ENCODE measurements at places on chromosomes 6 and 20.

- DNase-seq: no peak
Observed at GRCh38 chr6:54183616-54184015, 72.4 kb downstream of the MLIP start.

DNA sequence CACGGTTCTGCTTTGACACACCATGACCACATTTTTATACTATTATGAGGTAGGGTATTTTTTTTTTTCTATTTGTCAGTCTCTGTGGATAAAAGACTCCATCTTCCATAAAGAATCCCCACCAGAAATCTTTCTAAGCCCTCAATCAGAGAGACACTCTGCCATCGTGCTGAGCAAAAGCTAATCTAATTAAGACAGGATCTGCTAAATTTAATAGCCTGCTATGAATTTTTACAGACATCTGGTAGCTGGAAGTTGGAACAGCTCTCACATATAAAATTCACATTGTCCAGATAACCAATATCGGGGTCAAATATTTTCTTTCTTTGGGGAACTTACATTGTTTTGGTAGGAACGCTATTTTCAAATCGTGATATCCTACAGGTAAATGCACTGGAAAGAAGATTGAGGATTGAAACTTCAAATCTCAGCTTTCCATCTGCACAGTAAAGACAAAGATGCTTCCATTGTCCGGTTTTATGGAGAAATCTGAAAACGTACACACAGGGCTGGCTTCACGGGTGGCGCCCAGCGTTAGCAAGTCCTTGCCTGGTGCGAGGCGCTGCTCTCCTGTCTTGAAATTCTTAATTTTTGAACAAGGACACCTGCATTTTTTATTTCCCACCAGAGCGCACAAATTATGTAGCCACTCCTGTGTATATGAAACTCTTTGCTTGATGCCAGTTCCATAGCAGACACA, 573.8 kb upstream of the NOX3 start:
- DNase-seq: no peak

DNA sequence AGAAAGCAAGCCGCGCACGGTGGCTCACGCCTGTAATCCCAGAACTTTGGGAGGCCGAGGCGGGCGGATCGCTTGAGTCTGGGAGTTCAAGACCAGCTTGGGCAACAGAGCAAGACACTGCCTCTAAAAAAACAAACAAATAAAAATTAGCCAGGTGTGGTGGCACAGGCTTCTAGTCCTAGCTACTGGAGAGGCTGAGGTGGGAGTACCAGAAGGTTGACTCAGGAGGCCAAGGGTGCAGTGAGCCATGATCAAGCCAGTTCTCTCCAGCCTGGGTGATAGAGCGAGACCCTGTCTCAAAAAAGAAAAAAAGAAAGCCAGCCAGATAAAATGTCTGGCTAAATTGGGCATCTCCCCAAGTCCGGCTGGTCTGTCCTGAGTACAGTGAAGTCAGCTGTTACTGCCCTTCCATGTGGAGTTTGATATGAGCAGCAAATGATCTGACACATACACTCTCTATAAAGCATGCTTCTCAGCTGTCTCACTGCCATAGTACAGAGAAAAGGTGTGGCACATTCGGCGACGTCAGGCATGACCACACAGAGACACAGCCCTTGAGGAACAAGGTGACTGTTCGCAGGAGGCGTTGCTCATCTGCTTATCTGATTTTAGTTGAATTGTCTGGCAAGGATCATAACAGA, 13.0 kb downstream of the CD83 start:
- DNase-seq: no peak

GRCh38 chr20:43988451-43988850, 73.8 kb downstream of the TOX2 start:
- DNase-seq: no peak

GRCh38 chr20:58239216-58239615, 10.8 kb upstream of the ANKRD60 start:
- no peak for DNase-seq

DNA sequence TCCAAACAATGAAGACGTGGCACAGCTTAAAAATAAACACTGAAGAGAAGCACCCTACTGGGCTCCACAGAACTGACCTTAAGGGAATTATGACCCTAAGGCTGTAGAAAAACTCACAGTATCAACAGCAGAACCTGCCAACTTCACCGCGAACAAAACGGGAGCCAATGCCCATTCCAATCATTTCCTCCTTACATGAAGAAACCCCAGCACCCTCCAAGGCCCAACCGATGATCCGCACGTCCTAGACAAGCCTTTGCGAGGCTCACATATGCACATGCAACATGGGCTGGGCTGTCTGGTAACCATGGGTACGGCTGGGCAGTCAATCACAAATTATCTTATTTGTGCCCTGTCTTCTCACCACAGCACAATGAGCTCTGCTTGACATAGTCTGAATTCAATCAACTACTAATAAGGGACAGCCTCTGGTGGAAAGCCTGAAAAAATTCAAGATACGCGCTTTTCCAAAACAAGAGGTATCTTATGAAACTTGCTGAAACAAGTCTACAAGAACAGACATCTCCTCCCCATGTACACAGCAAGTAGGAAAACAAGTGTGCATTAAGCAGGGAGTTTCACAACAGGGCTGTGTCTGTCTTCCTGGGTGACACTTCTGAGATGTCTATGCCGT, 1.7 kb downstream of the DIDO1 start:
- peak; percentile 77 for DNase-seq

GRCh38 chr6:137980777-137981176, 113.7 kb downstream of the TNFAIP3 start:
- no peak for DNase-seq

- DNase-seq: no peak
Observed at GRCh38 chr6:122238861-122239260, 160.6 kb upstream of the HSF2 start.

DNA sequence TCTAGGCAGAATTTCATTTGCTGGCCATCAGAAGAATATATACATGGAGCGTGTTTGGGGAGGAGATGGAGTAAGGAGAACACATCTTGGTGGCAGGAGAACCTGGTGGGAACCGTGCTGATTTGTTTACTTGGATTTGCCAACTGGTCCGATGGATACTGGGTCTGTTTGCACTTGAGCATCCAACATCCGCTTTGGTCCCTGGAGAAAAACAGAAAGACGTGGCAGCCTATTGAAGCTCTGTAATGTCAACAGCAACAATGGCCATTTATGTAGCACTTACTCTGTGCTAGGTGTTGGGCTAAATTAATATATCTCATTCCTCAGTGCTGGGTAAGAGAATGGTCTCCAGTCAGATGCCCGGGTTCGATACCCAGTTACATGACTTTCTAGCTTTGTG, 125.6 kb downstream of the BCAS1 start:
- no peak for DNase-seq

- DNase-seq: peak; percentile 35
Observed at GRCh38 chr6:33183071-33183683, 9.1 kb downstream of the COL11A2 start.

All from OCI-M1 (cell line).